A549 treated with dexamethasone at 1 μM for 4 hours (cell line): ENCODE measurements at places on chromosomes 7 and 10. TPM values are rescaled to one million over a fixed set of nuclear protein-coding genes. Genes with fewer than 3 reads are reported as not detected.

Gene SH2D4B
- 0.05 to 0.19 TPM (median 0.07 TPM) in 5 replicates for total RNA-seq

Gene ERVW-1
- total RNA-seq, result 0.04 TPM in 2 of 5 replicates, not detected in the others

Gene PNLIPRP2
- 0.09 to 0.11 TPM in 2 of 5 replicates, not detected in the others for total RNA-seq

Gene PLCE1
- total RNA-seq, result 7.0 to 10.3 TPM (median 9.7 TPM) in 5 replicates

Gene ACSM6
- total RNA-seq, result 0.06 TPM in 1 of 5 replicates, not detected in the others

Gene FOXI2
- not detected in 5 replicates for total RNA-seq

Gene PRPS1L1
- total RNA-seq, result not detected in 5 replicates
